ENCODE measurements at places on chromosomes 2 and 18.

DNA sequence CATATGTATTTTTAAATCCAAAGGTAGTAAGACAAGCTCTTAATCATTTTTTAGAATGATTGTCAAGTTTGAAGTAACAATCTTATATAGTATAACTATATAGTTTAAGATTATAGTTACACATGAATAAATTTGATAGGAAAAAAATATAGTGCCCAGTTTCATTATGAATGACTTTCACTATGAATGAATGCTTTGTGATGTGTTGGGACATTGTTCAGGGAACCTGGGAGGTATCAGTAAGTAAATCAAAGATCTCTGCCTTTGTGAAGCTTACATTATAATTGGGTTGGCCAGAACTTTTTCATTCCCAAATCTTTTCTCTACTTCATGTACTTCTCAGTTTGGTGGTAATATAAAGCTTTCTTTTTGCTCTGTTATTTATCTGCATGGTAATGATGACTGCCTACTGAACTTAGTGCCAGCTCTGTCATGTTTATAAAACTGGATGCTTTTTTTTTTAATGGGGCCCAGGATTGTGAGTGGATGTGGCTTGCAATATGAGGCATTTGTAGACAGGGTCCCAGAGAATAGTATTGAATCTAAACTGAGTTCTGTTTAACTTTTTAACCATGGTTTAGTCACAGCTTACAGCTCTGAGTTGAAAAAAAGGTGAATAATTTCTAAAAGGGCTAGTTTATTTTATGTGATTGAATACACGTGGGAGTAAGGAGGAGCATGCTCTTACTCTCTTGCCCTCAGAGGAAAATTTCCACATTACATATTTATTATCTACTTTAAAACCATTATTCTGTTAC, 23.3 kb downstream of the GLS start:
- no peak for DNase-seq

- DNase-seq = no peak
Measured at GRCh38 chr2:144143294-144144151, 376.4 kb downstream of the ZEB2 start.

DNA sequence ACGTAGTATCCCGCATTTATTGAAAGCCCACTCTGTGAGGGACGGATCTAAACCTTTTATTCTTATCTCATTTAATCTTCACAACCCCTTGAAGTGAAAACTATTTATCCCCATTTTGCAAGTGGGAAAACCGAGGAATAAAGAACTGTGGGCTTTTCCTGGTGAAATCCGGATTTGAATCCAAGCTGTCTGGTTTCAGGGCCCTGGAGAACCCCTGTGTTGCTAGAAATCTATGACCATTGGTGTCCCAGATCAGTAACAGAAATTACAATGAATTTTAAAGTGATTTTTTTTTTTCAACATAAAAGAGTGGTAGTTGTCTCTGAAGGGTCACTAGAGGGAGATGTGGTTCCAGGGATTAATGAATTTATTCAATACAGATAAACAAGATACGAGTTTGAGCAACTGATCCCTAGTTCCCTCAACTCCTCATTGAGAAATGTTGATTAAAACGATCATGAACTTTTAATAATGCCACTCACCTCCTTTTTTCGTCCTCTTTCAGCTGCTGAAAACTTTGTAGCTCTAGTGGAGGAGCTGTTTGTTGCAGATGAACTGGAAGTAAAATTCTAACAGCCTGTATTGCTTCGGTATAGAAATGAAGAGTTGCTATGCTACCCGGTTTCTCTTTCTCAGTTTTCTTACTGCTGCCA, 940 bp downstream of the XRCC5 start:
- DNase-seq = no peak

- DNase-seq = no peak
Measured at GRCh38 chr2:205948883-205949282, 137.1 kb downstream of the INO80D start.

GRCh38 chr2:125837611-125838010, 818.3 kb upstream of the GYPC start:
- DNase-seq = no peak

DNA sequence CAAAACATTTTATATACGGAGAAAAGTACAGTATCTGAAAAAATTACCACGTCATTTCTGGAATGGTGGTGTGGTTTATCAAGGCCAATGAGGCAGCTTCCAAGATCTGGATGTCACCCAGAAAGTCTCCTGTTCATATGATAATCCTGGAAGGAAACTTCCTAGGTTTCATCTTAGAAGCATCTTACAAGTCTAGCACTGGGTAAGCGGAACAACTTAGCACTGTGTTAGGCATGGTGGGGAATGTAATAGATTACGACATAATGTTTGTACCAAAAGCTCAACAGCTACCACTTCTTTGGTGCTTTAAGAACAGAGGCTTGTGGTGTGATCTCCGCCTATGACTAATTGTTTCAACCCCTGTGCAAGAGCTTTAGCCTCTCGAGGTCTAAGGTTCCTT, 63.1 kb upstream of the LYPD1 start:
- no peak for DNase-seq

DNA sequence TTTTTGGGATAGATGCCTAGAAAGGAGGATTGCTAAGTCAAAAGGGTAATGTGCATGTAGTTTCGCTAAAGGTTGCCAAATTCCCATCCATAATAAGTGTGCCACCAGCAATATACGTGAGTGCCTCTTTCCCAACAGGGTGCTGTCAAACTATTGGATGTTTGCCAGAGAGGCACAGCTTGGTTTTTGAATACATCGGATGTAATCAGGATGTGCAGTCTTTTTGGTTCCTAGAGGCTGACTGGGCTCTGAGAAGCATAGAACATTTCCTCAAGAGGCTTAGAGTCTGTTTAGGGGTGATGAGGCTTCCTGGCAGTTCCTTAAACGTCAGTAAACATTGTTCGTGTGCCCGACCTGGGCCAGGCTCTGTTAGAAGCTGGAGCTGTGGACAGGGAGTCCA, 28.0 kb downstream of the AGAP1 start:
- DNase-seq = no peak

- DNase-seq = no peak
Measured at GRCh38 chr2:26982102-26982742, 11.8 kb downstream of the MAPRE3 start.

DNA sequence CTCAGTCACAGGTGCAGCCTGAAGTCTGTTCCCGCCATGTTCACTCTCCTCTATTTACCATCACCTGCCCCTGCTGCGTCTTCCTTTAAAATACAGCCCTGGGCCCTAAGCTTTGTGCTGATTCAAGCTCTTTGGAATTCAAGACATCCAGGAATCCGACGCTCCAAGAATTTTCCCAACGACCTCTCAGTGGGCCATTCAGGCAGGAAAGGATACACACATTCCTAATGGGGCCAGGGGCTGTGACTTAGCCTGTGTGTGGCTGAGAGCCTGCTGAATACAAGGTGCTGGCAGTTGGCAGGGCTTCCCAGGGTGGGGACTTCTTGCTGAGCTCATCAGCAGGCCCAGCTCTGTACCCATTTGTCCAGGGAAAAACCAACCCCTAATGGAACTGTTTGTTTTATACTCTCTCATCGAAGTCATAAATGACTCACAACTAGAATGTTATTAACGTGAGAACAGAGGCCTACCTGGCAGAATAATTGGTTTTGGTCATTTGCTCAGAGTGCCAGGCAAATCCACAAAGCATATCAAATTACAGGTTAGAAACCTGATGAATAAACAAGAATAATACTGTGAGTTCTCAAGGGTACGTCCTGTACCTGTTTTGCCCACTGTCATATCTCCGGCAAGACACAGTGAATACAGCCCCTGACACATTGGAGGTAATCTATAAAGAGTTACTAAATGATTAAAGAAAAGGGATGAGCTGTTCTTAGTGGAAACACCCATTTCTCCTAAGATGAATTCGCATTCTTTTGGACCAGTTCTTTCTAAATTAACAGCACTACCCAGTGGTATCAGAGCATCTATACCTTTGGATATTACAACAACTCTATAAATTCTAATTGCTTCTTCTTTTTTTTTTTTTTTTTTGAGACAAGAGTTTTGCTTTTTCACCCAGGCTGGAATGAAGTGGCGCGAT, 12.6 kb upstream of the KCMF1 start:
- no peak for DNase-seq

DNA sequence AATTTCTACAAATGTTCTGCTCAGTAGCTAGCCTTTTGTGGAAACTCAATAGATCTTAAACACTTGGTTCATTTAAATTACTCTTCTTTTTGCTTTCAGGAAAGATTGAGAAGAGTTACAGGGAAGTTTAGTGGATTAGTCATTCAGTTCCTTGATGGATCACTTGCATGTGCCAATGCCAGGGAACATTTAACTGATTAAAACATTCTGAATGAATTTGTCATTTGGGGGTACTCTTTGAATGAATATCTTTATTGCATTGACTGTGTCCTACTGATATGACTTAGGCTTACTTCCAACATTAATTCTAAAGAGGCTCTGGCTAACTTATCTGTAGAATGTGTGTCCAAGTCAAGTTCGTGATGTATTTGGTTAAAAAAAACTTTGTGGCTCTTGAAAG, 199.8 kb downstream of the PLCL1 start:
- DNase-seq = no peak

DNA sequence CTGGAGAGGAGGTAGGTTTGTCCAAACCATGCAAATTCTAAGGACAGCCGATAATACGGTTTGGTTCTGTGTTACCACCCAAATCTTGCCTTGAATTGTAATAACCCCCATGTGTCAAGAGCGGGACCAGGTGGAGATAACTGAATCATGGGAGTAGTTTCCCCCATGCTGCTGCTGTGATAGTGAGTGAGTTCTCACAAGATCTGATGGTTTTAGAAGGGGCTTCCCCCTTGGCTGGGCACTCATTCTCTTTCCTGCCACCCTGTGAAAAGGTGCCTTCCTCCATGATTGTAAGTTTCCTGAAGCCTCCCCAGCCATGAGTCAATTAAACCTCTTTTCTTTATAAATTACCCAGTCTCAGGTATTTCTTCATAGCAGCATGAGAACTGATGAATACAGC, 295.2 kb downstream of the NBAS start:
- no peak for DNase-seq

- no peak for DNase-seq
Measured at GRCh38 chr2:194383401-194383800, 1273.6 kb upstream of the SLC39A10 start.

GRCh38 chr2:131016826-131017741, 76.2 kb downstream of the FAM168B start:
- no peak for DNase-seq

DNA sequence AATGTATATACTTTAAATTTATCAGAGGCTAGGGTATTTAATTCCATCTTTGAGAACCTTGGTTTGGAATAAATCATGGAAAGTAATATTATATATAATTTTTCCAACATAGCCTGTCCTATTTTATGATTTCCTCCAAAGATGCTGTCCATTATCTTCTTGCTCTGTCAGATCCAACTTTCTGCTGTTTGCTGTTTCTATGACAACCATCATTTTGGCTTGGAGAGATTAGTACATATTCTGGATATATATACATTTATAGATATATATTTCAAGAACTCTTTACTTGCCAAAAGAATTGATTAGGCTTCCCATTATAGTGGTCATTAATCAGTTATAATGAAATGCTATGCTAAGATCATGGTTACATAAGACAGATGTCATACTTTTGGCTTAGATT, 31.3 kb downstream of the CSRNP3 start:
- no peak for DNase-seq

DNA sequence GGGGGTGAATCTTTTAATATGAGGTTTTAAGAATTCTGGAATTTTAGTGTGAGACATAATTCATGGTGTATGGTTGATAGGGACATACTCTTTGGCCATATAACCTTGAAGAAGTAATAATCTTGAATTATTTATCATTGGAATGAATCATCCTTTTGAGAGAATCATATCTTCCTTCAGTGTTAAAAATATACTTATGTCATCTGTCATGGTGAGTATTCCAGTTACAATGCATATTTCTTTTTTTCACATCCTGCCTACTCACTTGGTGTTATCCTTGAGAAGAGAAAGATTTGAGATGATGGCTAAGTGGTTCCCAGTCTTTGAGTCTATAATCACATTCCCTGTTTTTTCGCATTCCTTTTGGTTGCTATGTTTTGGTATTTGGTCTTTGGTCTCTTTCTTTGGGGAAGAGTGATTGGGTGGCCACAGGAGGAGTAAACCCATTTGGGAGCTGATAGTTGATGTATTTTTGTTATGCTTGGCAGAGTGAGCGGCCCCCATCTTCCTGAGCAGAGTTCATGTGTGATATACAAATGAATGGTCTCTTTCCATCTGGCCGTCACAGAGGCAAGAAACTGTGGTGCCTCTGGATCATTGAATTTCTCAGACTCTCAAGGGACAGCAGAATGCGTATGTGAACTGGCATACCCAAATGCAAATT, 21.6 kb downstream of the ASAP2 start:
- no peak for DNase-seq

DNA sequence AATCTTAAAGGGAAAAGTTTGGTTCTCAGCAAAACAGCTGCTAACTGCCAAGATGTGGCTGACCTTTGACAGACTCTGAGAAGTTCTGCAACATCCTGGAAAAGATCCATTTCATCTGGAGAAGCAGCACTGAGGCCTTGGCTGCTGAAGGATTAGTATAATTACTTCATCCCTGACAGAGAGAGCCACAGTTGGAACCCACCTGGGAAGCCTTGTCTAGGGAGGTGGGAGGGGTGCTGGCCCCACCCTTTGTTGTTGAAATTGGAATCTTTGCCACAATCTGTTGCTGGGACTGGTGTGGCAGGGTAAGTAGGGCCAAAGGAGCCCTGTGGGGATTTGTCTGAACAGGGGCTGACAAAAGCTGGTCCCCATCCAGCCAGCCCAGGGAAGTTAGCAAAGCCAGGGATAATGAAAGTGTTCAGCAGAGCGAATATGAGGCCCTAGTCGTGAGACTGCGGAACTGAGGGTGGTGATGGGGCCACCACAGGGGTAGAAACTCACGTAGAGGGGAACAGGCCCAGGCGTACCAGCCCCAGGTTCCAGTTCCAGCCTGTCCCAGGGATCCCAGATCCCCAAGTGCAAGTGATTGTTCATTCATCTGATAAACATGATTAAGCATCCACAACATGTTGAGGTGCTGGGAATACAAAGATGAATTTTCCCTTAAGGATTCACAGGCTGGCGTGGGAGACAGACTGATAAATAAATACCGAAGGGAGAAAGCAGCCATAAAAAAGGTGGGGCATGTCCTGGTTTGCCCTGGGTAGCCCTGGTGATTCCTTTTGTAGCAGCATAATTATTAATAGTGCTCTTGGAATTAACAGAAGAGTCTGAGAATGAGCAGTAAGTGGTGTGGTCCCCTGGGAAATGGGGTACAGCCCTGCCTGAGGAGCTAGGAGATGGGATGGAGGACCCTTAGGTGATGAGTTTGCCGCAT, 60.0 kb downstream of the MYO1B start:
- no peak for DNase-seq

GRCh38 chr2:191050640-191050987, 36.6 kb upstream of the STAT1 start:
- DNase-seq = no peak

DNA sequence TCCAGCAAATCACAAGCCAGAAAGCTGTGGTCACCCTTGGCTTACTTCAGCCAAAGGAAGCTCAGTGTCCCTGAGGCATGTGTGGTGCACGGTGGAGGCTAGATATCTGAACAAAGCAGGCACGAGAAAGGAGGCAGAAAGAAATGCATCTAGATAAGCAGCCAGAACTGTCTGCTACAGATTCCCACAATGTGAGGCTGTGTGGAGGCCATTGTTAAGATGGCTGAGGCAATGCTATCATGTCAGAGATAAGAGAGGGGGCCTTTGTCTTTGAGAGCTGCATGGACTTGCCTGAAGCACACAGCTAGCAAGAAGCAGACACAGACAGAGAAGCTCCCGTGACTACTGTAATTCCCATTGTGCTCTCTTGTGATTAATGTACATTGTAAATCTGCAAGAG, 110.5 kb upstream of the LYPD6 start:
- DNase-seq = no peak

Measured in stimulated activated CD4-positive, alpha-beta T cell treated with anti-CD3 and anti-CD28 coated beads, Interleukin-15, amount 100 ng/mL, for 1 hour (primary cell).